Smooth muscle cell of the pulmonary artery (primary cell): ENCODE measurements at places on chromosomes 5 and 9. TPM values are rescaled to one million over a fixed set of nuclear protein-coding genes. Genes with fewer than 3 reads are reported as not detected.

The RNF208 gene
- total RNA-seq: 1.2 and 2.8 TPM in 2 replicates

The RMRP gene
- total RNA-seq: 20,891 and 22,749 TPM in 2 replicates

The PCDHGC4 gene
- total RNA-seq: 3.5 and 4.2 TPM in 2 replicates

The PRR16 gene
- total RNA-seq: 7.7 and 8.5 TPM in 2 replicates

The IL4 gene
- total RNA-seq: not detected in 2 replicates

The MLANA gene
- total RNA-seq: not detected in 2 replicates

The MEIKIN gene
- total RNA-seq: not detected in 2 replicates

The SLC6A18 gene
- not detected in 2 replicates for total RNA-seq

The PCDHA1 gene
- 0.20 TPM in 1 of 2 replicates, not detected in the other for total RNA-seq

The TMEM252 gene
- not detected in 2 replicates for total RNA-seq

The SPATA31D4 gene
- total RNA-seq: not detected in 2 replicates

The ARHGEF37 gene
- total RNA-seq: 3.6 and 7.1 TPM in 2 replicates

The ERAP2 gene
- total RNA-seq: 4.5 and 102 TPM in 2 replicates

The PCDHA9 gene
- total RNA-seq: 0.07 and 0.10 TPM in 2 replicates

The SPINK13 gene
- not detected in 2 replicates for total RNA-seq

The FIBCD1 gene
- 7.2 and 10.7 TPM in 2 replicates for total RNA-seq

The PPP6C gene
- total RNA-seq: 10.6 and 18.7 TPM in 2 replicates

The SCGB3A2 gene
- not detected in 2 replicates for total RNA-seq

The FSTL4 gene
- 0.07 TPM in 1 of 2 replicates, not detected in the other for total RNA-seq

The NAIP gene
- total RNA-seq: 2.2 and 2.3 TPM in 2 replicates

The AMBP gene
- total RNA-seq: not detected in 2 replicates

The KIF20A gene
- 8.9 and 21.6 TPM in 2 replicates for total RNA-seq

The BRINP1 gene
- 0.26 and 8.9 TPM in 2 replicates for total RNA-seq

The PRDM9 gene
- total RNA-seq: not detected in 2 replicates

The DBH gene
- total RNA-seq: not detected in 2 replicates

The SPEF2 gene
- total RNA-seq: 2.0 and 2.9 TPM in 2 replicates

The PIK3R1 gene
- total RNA-seq: 33.0 and 40.1 TPM in 2 replicates

The ERGIC1 gene
- total RNA-seq: 200 and 277 TPM in 2 replicates

The NFIB gene
- 39.1 and 79.4 TPM in 2 replicates for total RNA-seq

The FOXD4L6 gene
- 0.13 and 0.17 TPM in 2 replicates for total RNA-seq

The IFNA13 gene
- total RNA-seq: not detected in 2 replicates

The C8G gene
- total RNA-seq: 0.72 and 0.79 TPM in 2 replicates

The GABRA1 gene
- 0.17 TPM in 1 of 2 replicates, not detected in the other for total RNA-seq

The ST6GALNAC6 gene
- total RNA-seq: 45.6 and 55.6 TPM in 2 replicates

The BRD9 gene
- 30.5 and 43.3 TPM in 2 replicates for total RNA-seq

The TXNDC8 gene
- not detected in 2 replicates for total RNA-seq

The LHX6 gene
- not detected in 2 replicates for total RNA-seq

The FASTKD3 gene
- 5.9 and 7.1 TPM in 2 replicates for total RNA-seq

The PCDHGC3 gene
- 77.2 and 94.3 TPM in 2 replicates for total RNA-seq

The HSPB3 gene
- total RNA-seq: 0.85 and 0.86 TPM in 2 replicates

The TRAF2 gene
- total RNA-seq: 14.4 and 18.5 TPM in 2 replicates

The PKD2L2 gene
- total RNA-seq: not detected in 2 replicates

The EIF4E1B gene
- not detected in 2 replicates for total RNA-seq

The EGFL7 gene
- total RNA-seq: 28.3 and 40.9 TPM in 2 replicates

The IFNA21 gene
- total RNA-seq: not detected in 2 replicates

The ANKRD31 gene
- total RNA-seq: under 0.01 and 0.03 TPM in 2 replicates

The SPDL1 gene
- 11.6 and 17.9 TPM in 2 replicates for total RNA-seq

The CENPH gene
- total RNA-seq: 3.2 and 8.1 TPM in 2 replicates

The MSX2 gene
- total RNA-seq: 0.83 and 3.8 TPM in 2 replicates

The TIGD6 gene
- 8.9 and 10.2 TPM in 2 replicates for total RNA-seq

The FBXL7 gene
- 6.3 and 7.3 TPM in 2 replicates for total RNA-seq

The KCTD16 gene
- total RNA-seq: 4.6 and 8.4 TPM in 2 replicates

The ELOVL7 gene
- total RNA-seq: 0.07 TPM in 1 of 2 replicates, not detected in the other
